ENCODE measurements at places on chromosomes 4 and X.

DNA sequence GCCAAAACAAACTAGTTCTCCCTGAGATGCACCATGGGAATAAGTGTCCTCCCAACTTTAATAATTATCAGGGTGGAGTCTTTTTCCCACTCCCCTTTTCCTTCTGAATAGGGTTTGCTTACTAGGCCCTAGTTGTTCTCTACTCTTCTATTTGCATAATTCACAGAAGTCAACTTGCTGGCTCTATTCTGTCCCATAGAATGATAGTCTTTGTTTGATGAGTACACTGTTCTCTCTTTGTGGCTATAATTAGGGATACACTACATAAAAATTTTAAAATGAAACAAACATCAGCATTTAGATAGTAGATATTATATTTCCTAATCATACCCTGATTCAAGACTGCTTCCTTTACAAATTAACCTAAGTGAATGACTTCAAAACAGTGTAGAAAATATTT lies 10.3 kb downstream of the PDHA2 start:
- DNase-seq, result no peak

DNA sequence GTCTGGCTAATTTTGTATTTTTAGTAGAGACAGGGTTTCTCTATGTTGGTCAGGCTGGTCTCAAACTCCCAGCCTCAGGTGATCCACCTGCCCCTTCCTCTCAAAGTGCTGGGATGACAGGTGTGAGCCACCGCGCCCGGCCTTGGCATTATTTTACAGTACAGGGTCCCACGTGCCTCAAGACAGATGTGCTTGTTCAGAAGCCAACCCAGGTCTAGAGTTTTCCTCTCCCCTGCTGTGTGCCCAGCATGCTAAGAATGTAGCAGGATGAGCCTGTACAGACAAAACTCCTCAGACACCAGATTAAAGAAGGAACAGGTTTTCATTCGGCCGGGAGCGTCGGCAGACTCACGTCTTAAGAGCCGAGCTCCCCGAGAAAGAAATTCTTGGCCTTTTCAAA lies 42.2 kb downstream of the CRLF2 start:
- DNase-seq, result no peak

DNA sequence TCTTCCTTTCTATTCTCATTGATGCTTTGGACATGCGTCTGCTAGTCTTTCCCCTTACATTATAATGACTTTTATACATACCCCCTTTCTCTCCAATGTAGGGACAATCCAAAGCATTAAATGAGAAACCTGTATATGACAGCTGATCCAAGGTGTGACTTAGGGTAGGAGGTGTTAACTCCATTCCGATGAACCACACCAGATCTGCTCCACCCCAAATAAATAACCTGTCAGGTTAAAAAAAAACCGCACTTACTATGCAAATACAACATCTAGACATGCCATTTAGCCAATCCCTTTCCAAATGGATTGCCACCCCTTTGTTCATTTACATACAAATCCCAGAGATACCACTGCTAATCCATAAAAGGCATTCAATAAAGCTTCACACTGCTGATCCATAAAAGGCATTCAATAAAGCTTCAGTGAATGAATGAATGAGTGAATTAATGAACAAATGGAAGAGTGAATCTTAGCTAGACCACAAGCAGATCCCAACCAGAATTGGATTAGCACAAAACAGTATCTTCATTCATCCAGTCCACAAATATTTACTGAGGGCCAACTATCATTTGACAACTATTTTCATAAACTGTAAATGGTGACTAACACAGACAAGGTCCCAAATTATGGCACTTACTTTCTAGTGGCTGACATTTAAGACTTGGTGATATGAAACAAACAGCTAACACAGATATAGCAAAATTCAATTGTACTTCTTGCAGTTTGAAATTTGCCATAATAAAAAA lies 158.9 kb upstream of the MAP3K15 start:
- no peak for DNase-seq

DNA sequence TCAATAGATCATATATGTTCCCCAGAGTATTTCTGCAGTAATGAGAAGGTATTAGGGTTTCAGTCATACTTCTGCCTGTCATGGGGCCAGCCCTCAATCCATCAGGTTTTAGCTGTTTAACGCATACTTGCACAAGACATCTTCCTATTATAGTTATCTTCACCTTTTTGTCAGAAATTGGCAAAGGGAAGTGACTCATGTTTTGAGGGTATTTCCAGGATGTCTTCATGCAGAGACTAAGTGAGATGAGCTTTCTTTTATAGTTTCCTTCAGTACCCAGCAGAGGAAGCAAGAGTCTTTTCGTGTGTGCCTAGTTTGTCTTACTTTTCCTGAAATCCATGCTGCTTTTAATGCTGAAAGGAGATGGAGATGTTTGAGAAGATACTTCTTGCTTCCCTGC lies 9.5 kb downstream of the CSTF2 start:
- DNase-seq, result peak; percentile 77

DNA sequence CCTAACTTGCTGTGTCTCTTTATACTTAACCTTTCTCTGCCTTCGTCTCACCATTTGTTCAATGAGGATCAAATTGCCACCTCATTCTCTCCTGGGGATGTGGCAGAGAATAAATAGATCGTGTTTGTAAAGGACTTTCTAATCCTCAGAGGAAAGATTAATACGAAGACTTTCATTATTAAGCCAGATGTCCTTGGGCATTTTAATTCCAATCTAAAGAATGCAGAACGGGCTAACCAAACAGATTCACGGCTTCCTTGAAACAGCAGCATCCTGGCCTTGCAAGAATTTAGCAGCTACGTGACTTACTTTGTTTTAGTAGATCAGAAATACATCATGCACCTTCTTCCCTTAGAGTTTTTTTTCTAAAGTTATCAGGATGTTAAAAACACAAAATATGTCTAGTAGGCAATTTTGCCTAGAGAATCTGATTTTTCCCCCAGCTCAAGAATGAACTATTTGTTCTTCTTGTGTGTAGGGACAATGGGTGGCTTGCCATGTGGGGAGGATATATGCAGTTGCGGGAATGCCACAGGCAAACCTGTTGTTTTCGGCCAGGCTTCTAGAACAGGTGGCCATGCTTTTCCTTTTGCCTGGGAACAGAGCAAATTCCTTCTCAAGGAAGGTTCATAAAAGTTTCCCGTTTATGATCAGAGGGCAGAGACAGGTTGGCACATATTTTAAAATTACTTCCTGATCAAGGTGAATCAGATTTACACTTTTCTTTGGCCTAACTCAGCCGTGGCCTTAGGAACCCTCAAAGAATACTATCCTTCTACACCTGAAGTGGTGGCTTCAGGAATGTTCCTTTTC lies 3.0 kb downstream of the MID1 start:
- no peak for DNase-seq

DNA sequence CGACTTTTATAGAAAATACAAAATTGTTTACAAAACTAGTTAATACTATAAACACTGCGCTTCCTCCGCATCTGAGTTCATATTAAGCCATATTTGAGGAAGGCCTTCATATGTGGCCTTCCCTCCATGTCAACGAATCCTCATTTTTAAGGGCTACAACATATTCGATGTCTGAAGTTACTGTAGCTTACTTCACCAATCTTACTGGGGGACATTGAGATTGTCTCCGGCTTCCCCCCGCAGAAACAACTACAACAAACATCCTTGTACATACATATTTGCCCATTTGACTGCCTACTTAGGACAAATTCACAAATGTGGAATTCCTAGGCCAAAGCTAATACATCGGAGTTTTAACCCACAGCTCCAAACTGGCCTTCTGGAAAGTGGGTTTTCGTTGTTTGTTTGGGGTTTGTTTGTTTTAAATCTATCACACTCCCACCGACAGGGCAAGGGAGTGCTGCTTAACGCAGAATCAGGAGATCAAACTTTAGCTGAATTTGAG lies 581 bp upstream of the FAM114A1 start:
- DNase-seq, result no peak

- peak; percentile 72 for DNase-seq
Measured at GRCh38 chr4:46844325-46844917, 64.6 kb downstream of the COX7B2 start.

GRCh38 chr4:47686294-47686872 lies 151.5 kb downstream of the CORIN start:
- DNase-seq, result peak; percentile 41

DNA sequence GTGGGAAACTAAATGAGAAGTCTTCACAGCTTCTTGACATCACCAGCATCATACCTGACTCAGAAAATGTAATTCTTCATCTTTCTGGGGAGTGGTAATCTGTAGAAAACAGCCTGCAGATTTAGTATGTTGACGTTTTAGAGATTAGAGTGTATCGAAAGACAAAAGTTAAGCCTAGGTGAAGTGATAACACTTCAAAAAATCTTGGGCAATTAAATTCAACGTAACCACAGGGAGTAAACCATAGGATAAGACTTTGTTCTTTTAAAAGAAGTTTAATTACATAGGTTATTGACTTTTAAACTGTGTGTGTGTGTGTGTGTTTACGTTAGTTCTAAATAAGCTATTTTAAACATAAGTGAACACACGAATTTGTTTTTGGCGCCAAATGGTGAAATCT lies 1.8 kb upstream of the CXCL5 start:
- no peak for DNase-seq
